ENCODE measurements at places on chromosomes 6 and 20. TPM values are rescaled to one million over a fixed set of nuclear protein-coding genes. Genes with fewer than 3 reads are reported as not detected.

The TRIM31 gene
- not detected for total RNA-seq

The PROKR2 gene
- total RNA-seq, result not detected

The CALHM4 gene
- total RNA-seq, result not detected

The COL9A3 gene
- 1.9 TPM for total RNA-seq

The SUMO4 gene
- 1.3 TPM for total RNA-seq

The TCFL5 gene
- 14.1 TPM for total RNA-seq

The CDSN gene
- total RNA-seq, result not detected

The BTN1A1 gene
- not detected for total RNA-seq

All from dermis blood vessel endothelial cell (primary cell).